ENCODE measurements at places on chromosomes 12 and 14.
A peak's percentile ranks its signal among the peaks of the same experiment; 100 is the strongest.

DNA sequence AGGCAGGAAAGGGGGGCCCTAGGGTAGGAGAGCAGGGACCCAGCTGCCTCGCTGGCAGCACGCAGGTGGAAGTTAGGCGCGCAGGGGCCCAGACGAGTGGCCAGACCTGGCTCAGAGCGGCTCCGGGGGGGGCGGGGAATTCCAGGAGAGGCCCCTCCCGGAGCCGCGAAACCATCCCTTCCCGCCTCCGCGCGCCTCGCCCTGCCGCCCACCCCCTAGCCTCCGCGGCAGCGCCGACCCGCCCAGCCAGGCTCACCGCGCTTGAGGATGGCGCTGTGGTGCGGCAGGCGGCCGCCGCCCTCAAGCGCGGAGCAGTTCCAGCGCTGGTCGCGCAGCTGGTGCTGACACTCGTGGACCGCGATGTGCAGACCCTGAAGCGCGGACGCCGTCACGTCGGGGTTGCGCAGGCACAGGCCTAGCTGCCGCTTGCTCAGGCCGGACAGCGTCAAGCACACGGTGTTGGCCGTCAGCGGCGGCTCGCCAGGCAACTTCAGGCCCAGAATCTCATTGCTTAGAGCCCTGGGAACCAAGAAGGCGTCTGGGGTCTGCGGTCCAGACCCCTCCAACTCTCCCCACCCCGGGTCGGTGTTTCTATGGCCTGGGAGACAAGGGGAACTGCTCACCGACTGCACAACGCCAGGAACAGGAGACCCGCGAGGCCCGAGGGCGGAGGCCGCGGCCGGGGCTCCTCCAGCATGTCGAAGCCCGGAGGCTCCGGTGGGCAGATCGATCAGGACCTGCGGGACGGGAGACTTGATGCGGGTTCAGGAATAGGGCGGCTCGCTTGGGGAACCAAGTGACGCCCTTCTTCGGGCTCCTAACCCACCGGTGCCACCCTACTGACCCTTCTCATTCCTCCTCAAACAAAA, 1.5 kb downstream of the WNT10B start:
- DNase-seq, result no peak

- DNase-seq, result no peak
These were observed 180.9 kb downstream of the RAD51B start for GRCh38 chr14:68000511-68000910.

- DNase-seq, result peak; percentile 80
These were observed 197.0 kb downstream of the DAD1 start for GRCh38 chr14:22391908-22392565.

- DNase-seq, result no peak
These were observed 1.4 kb downstream of the HSP90AA1 start for GRCh38 chr14:102085488-102085887.

- DNase-seq, result no peak
These were observed 4.1 kb downstream of the SDR39U1 start for GRCh38 chr14:24438223-24439097.

DNA sequence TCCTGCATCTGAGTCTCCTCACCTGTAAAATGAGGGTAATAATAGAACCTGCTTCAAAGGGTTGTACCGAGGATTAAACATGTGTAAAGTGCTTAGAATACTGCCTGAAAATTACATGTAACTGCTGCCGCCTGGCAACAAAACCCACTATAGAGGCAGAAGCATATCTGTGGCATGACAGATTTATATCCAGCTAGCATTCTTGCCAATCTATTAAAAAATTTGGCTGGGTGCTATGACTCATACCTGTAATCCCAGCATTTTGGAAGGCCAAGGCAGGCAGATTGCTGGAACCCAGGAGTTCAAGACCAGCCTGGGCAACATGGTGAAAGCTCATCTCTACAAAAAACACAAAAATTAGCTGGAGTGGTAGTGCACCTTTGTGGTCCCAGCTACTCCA, 16.4 kb upstream of the KSR2 start:
- DNase-seq, result peak; percentile 10

DNA sequence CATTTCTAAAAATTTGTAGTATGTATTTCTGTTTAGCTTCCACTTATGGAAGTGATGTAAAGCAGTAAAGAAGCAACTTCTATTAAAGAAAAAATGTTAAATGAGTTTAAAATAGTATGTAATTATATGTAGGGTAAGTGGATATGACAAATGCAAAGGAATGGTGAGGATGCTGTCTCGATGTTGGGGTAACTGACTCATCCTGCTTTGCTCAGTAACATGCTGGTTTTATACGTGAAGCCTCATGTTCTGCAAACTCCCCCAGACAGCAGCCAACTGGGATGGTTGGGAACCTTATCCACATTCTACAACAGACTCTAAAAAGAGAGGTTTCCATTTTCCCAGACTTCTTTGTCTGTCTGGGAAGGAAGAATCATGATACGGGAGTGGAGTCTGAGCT, 1006.4 kb upstream of the TMEM132C start:
- DNase-seq, result peak; percentile 76

DNA sequence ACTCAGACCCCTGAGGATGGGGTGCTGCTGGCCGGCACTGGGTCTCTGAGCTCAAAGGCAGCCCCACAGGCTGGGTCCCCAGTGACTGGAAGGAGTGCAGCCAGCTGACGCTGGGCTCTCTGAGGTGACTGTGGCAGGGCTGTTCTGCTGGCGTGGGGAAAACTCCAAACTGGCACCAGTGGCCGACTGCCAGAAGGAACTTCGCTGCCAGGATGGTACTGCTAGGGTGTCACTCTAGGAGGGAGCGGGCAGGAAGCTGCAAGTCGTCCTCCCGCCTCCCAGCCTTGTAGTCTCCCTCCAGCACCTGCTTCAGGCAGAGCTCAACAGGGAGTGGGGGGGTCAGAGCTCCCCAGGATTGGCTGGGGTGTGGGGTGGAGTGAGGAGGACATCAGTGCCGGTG, 41.3 kb downstream of the CDC42BPB start:
- DNase-seq, result no peak

- no peak for DNase-seq
These were observed 21.5 kb upstream of the YARS2 start for GRCh38 chr12:32777159-32777558.

DNA sequence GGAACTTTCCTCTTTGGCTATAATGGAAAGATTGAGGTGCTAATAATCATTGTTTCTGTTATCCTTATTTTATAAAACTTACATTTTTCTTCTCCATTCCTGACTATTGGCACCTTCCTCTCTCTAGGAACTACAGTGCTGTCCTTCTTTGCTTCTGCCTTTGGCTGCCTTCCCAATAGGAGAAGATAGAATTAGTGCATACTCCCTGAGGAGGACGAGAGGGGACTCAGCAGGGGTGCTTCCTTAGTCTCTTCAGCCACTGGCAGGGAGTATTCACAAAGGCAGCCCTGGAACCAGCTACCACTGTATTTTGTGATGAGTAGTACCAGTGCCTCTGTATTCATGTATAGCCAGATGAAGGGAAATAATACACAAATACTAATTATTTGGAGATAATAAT, 208.5 kb downstream of the FOXG1 start:
- DNase-seq, result no peak

DNA sequence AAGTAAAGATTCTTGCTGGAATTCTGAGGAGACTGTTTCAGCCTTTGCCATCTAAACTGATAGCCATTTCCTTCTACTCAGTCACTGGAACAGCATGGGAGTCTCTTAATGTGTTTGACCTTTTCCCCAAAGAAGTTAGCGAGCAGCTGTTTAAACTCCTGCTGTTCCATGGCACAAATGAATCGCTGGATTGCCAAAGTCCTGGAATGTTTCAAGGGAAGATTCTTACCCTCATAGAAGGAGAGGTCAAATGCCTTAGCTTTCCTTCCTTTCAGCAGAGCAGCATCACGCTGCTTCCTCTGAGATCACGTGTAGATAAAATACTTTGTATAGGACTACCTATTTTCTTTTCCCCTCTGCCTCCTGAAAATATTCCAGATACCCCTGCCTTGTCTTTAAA, 10.5 kb upstream of the NR2C1 start:
- peak; percentile 60 for DNase-seq

- DNase-seq, result peak; percentile 85
These were observed 14.7 kb upstream of the ZNF385A start for GRCh38 chr12:54398995-54399793.

Measured in fibroblast of skin of scalp (primary cell).